Left forelimb (tissue), 1 donor: ENCODE measurements at places on chromosomes 4 and X.

DNA sequence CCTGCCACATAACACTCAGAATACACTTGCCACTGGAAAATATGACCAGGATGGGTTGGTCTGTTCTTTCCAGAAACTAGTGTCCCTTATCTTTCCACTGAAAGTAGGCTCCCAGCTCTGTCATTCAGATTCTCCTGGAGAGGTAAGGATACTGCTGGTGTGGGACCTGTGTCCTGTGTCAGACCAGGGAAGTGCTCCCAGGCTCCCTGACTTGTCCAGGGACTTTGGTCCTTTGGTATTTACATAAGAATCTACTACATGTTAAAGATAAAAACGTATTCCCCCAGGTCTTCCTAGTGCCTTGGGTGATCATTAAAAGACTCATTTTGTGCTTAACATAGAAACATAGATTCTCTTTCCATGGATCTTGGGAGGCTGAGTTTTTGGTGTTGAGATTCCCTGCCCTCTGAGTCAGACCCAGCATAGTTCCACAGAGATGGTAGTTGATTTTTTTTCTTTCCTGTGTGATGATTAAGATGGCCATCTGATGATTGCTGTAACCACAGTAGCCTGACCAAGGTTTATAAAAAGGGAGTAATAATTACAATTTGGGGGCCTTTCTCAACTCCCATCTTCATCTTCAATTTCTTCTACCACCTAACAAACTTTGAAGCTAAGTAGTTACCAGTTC is 159.8 kb upstream of the JADE1 start:
- DNase-seq, result no peak

DNA sequence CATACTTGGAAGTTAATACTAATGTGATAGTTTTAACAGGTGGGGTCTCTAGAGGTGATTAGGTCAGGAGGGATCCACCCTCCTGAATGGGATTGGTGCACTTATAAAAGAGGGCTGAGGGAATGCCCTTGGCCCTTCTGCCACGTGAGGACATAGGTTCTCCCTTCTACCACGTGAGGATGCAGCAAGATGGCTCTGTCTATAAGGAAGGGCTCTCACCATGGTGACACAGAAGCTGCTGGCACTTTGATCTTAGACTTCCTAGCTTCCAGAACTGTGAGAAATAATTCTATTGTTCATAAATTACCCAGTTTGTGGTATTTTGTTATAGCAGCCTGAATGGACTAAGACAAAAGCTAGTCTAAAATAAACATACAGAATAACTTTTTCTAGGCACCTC is 1.0 kb downstream of the AADAT start:
- no peak for DNase-seq

DNA sequence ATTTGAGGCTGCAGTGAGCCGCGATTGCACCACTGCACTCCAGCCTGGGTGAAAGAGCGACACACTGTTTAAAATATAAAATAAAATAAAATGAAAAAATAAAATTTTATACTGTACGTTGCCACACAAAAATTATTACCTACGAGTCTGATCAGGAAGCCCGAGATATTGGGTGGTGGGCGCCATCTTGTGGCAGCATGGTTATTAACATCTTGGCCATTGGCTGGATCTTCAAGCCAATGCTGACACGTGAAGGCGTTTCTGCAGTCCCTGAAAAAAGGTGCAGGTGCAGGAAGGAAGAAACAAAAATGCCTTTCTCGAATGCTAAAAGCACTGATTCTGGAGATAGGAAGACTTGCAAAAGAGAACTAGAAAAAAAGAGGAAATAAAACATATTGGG is 4.9 kb upstream of the TLR8 start:
- DNase-seq, result no peak

DNA sequence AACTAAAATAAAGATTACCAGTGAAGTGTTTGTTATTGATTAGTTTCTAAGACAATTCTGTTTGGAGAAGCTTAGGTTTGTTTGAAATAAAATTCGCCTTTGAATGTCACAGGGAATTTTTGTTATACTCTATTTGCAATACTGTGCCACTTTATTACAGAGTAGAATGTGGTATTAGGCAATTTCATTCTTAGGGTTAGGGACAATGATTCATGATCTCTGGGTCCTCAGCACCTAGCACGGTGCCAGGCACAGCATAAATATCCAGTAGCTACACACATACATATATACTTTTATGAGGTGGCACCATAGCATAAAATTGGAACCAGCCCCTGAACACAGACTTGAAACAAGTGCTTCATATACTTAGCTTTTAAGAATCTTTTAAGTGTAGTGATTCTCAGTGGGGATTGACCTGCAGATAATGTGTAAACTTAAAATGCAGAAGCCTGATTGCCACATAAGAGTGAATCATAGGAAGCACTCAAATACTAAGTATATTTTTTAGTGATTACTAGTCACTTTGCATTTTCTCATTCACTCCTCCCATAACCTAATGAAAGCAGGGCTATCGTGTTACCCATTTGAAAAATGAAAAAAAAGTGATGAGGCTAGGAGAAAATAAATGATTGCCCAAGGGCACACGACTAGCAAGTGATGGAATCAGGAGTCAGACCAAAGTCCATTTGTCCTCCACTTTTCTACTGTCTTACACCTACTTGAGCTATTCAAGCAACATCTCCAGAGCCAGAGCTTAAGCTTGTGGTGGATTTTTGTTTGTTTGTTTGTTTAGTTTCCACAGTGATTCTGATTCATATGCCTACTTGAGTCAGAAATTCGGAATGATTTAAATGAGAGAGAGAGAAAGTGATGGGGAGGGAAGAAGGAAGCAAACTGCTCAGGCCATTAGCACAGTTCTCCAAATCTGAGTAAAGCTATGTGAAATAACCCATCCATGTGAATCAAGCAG is 366.0 kb upstream of the FGF13 start:
- no peak for DNase-seq

GRCh38 chr4:126023896-126024295 is 709.1 kb downstream of the FAT4 start:
- no peak for DNase-seq

DNA sequence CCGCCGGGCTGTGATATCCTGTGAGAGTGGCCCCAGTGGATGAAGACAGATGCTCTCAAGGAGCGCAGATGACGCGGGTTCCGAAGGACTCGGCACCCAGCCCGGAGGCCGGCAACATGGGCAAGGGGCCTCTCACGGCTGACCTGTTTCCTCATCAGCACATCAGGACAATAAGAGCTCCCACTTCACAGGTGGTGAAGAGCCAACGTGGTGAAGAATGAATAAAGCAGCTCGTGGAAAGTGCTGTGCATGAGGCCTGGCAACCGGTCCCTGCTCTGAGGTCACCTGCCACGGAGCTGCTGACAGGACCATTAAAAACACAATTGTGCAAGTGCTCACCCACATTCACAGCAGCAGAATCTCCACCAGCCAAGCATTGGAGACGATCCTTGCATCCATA is 22.9 kb downstream of the ABLIM2 start:
- no peak for DNase-seq
